ENCODE measurements at places on chromosomes 2 and 18.

DNA sequence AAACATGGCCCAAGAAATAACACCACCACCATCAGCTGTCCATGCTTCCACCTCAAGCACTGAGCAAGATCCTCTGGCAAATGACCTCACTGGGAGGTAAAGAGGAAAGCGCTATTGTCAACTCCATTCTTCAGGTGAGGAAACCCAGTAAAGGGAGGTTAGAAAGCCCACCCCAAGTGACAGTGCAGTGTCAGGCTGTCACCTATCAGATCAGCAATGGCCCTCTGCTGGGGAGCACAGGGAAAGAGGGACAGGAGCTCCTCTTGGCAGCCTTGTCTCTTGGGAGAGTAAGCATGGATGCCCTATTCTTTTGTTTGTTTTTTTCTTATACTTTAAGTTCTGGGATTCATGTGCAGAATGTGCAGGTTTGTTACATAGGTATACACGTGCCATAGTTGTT, 104.3 kb upstream of the DAPL1 start:
- no peak for DNase-seq

DNA sequence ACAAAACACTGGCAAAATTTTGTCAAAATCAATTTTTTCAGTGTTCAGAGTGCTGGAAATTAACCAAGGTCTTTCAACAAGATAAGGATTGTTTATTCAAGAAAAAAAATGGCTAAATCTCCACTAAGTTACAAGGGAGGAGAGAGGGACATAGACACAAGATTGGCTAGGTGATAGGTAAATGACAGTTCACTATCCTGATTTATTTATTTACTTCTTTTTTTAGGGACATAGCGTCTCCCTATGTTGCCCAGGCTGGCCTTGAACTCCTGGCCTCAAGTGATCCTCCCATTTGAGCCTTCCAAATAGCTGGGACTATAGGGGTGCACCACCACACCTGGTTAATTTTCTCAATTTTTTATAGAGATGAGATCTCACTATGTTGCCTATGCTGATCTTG, 3.7 kb upstream of the WDR33 start:
- DNase-seq: no peak

DNA sequence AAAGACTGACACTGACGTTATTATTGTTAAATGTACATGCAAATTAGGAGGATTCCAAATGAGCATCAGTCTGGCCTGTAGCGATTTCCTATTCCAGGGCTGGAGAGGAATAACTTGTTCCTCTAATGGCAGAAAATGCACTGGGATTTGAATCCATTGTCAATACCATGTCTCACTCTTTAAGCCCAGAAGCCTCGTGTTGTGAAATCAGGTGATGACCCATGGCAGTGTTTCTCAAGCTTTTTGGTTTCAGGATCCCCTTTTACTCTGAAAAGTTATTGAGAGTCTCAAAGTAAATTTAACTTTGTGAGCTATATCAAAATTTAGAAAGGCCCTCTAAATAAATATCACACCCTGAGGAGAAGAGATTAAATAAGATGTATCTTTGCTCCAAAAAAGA, 279.2 kb downstream of the GALR1 start:
- DNase-seq: no peak

- DNase-seq: no peak
Observed at GRCh38 chr2:163467251-163467630, 268.6 kb downstream of the FIGN start.

GRCh38 chr2:71526975-71527374, 73.6 kb downstream of the DYSF start:
- DNase-seq: no peak

- no peak for DNase-seq
Observed at GRCh38 chr2:190896477-190896876, 15.9 kb downstream of the GLS start.

DNA sequence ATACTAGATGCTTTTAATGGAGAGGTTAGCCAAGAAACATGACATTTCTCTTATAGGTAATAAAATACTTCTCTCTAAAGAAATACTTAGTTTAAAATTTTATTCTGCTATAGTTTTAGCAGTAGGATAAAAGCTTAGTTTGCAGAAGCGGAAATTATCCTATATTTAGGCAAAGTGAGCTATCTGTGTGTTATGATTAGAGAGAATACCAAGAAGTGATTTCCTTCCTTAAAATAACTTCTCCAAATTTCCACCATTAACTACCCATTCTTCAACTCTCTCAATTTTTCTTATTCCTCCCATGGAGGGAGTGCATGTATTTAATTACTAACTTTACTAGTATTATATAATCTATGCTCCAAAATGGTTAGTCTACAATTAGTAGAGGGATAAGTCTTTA, 15.8 kb upstream of the IL1RL1 start:
- no peak for DNase-seq

DNA sequence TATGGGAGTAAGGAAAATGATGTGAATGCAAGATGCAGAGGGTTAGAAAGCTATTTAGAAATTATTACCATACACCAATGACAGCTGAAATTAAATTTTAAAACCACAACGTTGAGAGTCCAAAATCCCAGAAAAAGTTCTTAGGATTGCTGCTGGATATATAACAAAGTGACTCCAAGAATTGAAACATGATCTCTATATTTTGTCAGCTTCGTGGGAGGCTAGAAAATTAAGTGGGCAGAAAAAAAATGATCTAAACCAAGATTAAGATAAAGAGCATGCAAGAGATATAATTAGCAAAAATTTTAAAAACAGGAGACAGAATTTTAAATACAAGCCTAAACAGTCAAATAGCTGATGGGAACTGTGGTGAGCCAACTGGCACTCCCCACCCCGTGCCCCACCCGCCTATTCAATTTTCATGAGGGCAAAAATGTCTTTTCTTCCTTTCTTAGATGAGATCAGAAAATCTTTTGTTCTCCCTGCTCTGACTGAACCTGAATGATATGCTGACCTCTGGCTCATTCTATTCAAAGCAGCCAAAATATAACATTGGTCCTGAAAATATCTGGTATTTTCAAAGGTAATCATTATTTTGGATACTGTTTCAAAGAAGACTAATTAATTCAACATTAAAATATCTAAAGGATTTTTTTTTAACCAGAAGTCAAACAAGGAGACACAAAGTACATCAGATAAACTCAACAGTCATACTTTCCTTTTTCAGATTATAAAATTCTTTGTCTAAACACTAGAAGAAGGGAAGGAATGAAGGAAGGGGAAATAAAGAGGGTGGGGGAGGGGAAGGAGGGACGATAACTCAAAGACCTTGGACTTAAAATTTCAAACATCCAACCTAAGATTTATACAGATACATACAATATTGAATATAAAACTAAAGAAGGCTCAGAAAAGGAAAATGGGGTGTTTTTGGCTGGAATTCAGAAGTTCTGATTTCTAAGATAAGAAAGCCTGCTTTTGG, 12.2 kb downstream of the KANSL3 start:
- no peak for DNase-seq

DNA sequence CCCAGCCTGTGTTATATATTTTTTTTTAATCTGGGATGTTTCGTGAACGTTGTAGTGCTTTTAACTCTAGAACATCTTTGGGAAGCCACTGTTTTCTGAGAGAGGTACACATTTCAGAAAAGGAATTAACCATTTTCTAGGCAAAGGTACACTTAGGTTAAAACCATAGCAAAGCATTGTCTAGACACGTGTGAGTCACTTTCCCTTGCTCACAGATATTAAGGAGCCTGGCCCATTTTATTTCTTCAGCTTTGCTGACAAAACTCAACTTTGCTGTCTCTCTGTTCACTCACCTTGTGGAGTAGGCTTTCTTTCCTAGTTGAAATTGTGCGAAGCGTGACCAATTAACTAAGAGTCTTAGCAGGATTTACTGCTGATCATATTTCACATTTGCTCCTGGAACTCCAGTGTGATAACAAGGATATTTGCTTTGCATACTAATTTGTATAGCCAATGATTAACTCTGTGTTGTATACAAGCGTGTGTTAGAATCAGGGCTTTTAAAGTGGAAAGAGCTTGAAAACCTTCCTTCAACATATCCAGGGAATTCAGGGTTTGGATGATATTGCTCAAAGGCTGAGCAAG, 215.0 kb upstream of the AGAP1 start:
- no peak for DNase-seq

- DNase-seq: no peak
Observed at GRCh38 chr2:219453671-219454590, 19.3 kb downstream of the SPEG start.

GRCh38 chr2:118921646-118922045, 20.3 kb upstream of the MARCO start:
- DNase-seq: no peak

- no peak for DNase-seq
Observed at GRCh38 chr2:228038967-228039366, 142.5 kb downstream of the SPHKAP start.

GRCh38 chr18:36808681-36809080, 20.1 kb downstream of the TPGS2 start:
- no peak for DNase-seq

GRCh38 chr2:25372405-25373268, 30.9 kb upstream of the DNMT3A start:
- no peak for DNase-seq

DNA sequence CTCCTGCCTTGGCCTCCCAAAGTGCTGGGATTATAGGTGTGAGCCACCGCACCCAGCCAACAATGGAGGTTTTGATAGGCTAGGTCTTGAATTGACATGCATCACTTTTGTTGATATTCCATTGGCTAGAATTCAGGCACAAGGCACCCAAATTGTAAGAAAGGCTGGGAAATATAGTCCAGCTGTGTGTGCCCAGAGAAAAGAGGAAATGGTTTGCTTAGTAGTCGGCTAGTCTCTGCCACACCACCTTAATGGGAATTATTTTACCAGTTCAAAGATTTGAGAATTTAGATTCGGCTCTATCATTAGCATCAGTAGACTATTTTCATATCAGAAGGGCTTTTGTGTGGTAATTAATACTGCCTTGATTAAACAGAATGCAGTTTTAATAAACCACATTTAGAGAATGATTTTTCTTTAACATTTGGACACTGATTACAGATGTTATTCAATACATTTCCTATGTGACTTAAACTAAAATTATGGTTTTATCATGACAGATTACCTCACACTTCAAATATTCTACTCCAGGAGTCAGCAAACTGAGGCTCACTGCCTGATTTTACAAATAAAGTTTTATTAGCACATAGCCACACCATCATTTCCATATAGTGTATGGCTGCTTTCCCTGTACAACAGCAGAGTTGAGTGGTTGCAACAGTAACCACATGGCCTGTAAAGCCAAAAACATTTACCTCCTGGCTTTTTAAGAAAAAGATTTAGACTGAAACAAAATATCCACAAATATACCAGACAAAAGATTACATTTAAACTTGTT, 27.4 kb downstream of the DBI start:
- no peak for DNase-seq

DNA sequence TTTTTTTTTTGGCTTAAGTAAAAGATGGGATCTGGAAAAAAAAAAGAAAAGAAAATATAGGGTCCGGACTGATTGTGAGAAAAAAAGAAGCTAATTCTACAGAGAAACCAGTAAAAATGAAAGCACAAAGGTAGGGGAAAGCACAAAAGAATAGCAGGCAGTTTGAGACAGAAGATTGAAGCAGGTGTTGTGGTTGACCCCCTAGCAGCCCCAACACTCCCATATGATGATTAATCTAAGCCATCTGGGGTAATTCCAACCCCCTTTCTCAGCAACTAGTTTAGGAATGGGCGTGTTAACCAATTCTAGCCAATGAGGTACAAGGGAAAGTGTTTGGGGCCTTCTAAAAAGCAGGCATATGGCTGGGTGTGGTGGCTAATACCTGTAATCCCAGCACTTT, 77.0 kb downstream of the MBD2 start:
- no peak for DNase-seq

DNA sequence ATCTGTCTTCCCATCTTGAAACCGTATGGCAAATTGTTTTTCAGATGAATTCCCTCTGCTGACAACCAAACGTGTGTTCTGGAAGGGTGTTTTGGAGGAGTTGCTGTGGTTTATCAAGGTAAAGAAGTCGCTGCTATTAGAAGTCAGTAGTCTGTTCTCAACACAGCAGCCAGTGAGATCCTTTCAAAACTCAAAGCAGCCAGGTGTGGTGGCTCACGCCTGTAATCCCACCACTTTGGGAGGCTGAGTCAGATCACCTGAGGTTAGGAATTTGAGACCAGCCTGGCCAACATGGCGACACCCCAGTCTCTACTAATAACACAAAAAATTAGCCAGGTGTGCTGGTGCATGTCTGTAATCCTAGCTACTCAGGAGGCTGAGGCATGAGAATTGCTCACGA, 2.1 kb downstream of the TYMS start:
- no peak for DNase-seq

- DNase-seq: no peak
Observed at GRCh38 chr18:23277399-23277798, 142.1 kb downstream of the CABLES1 start.

GRCh38 chr2:58756336-58756735, 515.2 kb upstream of the FANCL start:
- no peak for DNase-seq

Measured in stimulated activated CD4-positive, alpha-beta T cell treated with anti-CD3 and anti-CD28 coated beads, TNF-alpha, amount 100 ng/mL, for 48 hours (primary cell).